ENCODE measurements at places on chromosomes 12 and 14. TPM values are rescaled to one million over a fixed set of nuclear protein-coding genes. Genes with fewer than 3 reads are reported as not detected.

GRCh38 chr12:113066813-113067400, 10.4 kb downstream of the DTX1 start:
- no peak for ATAC-seq

DNA sequence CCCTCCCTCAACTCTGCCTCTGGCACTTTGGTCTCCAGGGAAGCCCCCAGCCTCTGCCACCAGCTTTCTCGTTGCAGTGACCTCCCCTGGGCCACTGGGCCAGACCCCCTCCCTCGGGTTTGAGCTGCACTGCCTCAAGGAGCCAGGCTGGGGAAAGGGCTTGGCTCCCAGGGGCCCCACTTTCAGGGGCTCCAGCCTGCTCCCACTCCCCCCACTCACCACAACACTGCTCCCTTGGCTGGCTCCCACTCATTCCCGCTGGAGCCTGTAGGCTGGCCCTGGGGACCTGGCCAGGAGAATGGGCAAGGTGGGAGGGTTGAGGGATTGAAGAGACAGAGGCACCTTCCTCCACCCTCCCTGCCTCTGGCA, 19.3 kb upstream of the KIF26A start:
- no peak for ATAC-seq

- ATAC-seq, result no peak
Measured at GRCh38 chr12:8781381-8782127, 40.9 kb upstream of the A2ML1 start.

- ATAC-seq, result no peak
Measured at GRCh38 chr14:24978862-24979724, 70.9 kb downstream of the STXBP6 start.

Gene MMP19
- total RNA-seq, result 1.1 TPM

Gene CHST11
- total RNA-seq, result 10.7 TPM

Gene IL23A
- total RNA-seq, result 0.28 TPM

Gene PCED1B
- 1.2 TPM for total RNA-seq

Gene VRTN
- total RNA-seq, result not detected

Data from motor neuron (in vitro differentiated cells).